Astrocyte (in vitro differentiated cells and primary cell): ENCODE measurements at places on chromosomes 11 and 22. TPM values are rescaled to one million over a fixed set of nuclear protein-coding genes. Genes with fewer than 3 reads are reported as not detected.

DNA sequence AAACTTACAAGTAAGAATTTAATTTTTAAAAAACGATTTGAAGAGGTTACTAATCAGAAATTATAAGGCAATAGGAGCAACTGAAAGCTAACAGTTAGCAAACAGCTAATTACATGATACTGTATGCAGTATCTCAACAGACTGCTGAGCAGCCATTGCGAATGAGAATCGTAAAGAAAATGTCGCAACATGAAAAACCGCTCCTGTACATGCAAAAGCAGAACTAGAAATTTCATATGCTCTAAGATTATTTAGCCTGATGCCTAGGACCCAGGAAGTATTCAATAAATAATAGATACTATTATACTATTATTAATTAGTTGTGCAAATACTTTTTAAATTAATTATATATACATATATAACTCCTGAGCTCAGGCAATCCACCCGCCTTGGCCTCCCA, 48.7 kb upstream of the EP300 start:
- DNase-seq, result no peak

DNA sequence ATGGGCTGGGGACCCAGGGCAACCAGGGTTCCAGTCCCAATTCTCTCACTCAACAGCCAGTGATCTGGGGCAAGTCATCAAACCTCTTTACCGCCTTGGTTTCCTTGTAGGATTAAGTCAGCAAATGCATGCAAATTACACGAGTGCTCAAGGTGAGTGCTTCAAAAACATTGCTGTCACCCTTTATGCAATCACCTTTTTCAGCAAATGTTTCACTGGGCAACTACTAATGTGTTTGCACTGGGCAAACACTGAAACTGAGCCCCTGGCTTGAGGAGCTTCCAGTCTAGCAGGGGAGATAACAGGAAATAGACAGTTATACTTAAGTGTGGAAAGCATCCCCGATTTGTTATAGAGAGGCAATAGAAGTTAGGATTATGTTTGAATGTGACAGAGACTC, 37.7 kb upstream of the DMC1 start:
- no peak for DNase-seq

DNA sequence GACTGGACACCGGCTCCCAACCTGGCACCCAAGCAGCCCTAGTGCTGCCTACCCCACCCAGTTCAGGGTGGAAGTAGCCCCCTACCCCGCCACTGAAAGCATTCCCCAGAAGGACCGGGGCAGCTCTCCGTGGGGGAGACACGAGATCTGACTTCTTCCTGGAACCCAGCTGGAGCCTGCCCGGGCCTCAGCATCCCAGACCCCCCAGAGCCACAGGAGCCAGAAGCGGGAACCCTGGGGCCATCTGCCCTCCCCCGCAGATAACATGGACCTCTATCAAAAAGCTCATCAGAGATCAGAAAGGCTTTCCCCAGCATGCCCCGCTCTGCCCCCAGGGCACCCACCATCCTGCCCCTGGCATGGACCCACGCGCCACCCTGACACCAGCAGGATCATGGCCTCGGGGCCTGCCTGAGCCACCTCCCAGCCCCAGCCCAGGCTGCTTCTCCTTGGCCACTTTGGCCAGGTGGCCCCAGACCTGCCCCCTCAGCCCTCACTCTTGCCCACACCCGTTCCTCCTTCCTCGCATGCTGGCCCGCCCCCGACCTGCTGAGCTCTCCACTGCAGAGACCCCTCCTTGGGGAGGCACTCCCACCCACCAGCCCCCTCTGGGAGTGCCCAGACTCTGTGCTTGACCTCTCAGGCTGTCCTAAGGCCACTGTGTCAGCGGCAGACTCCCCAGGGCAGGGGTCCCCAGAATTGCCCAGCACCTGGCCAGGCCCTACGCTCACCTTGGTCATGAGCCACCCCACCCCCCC, 17.1 kb downstream of the WNT7B start:
- DNase-seq, result no peak

DNA sequence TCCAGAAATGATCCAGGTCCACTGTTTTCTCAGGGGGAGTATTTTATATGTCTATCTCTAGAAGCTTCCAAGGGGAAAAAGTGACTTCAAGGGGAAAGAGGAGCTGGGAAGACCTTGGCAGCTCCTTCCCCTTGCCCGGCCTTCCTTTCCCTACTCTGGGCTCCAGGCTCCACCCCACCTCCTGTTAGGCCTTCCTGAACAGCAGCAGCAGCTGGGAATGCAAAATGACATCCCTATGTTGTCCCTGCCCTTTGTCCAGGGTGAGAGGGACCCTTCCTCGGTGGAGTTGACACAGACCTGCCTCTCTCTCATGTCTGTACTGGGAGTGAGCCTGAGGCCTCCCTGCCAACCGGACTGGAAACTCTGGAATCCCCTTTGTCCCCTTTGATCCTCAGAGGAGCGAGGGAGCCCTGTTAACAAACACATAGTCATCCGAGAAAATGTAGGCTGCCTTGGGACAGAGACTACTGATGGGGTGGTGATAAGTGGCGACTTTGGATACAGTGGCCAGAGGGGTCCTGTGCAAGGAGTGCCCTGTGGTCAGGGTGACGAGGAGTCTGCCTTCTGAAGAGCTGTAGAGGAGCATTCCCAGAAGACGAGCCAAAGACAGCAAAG, 9.0 kb upstream of the MALAT1 start:
- peak; percentile 57 for DNase-seq

DNA sequence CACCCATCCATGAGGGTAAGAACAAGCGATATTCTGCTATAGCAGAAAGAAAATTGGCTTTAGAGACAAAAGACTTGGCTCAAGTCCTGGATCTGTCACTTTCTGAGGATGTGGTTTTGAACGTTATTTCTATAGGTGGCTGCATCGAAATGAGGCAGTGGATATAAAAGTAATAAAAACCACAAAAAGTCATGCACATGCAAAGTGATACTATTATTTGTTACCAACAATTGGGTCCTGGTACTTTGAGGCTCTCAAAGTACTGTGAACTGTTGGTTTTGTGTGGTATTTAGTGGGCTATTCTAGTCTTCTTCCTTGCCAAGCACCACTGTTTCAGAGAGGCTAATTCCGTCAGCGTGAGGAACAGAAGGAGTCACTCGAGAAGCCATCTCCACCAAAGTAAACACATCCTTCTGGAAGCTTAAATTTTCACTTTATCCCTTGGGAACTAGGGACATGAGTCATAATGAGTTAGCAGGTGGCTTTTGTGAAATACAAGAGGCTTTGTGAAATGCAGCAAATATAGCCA, 13.1 kb downstream of the UBASH3B start:
- peak; percentile 90 for DNase-seq

- no peak for DNase-seq
Observed at GRCh38 chr11:70033711-70034070, 44.4 kb upstream of the ANO1 start.

DNA sequence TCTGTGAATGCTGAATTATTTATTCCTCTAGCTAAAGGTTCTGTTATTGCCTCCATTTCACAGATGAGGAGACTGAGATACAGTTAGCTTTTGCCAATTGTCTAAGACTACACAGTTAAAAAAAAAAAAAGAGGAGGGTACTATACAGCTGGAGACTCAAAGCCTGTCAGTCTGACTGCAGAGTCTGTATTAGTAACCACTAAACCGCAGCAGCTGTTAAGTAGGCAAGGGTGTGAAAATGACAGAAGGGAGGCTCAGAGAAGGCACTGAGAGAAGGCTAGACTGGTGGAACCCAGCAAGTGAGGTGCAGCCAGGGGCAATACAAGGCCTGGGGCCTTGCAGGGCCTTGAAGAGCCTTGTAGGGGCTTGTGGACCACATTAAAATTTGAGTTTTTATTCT, 181.2 kb downstream of the CSNK2A3 start:
- DNase-seq, result no peak

DNA sequence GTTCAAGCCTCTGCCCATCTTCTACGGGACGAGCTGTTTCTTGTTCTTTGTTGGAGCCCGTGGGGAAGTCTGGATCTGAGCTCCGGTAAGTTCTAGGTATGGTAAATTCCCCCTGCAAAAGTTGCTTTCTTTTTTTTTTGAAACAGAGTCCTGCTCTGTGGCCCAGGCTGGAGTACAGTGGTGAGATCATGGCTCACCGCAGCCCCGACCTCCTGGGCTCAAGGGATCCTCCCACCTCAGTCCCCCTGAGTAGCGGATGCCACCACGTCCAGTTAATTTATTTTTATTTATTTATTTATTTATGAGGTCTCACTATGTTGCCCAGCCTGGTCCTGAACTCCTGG, 35.5 kb upstream of the MOB2 start:
- no peak for DNase-seq

- DNase-seq, result peak; percentile 45
Observed at GRCh38 chr11:12390687-12391110, 13.3 kb downstream of the PARVA start.

DNA sequence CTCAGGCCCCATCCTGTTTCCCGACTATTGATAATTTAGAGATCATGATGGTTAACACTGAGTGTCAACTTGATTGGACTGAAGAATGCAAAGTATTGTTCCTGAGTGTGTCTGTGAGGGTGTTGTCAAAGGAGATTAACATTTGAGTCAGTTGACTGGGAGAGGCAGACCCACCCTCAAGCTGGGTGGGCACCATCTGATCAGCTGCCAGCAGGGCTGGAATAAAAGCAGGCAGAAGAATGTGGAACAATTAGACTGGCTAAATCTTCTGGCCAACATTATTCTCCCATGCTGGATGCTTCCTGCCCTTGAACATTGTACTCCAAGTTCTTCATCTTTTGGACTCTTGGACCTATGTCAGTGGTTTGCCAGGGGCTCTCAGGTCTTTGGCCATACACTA, 1170.0 kb upstream of the CNTN5 start:
- no peak for DNase-seq

DNA sequence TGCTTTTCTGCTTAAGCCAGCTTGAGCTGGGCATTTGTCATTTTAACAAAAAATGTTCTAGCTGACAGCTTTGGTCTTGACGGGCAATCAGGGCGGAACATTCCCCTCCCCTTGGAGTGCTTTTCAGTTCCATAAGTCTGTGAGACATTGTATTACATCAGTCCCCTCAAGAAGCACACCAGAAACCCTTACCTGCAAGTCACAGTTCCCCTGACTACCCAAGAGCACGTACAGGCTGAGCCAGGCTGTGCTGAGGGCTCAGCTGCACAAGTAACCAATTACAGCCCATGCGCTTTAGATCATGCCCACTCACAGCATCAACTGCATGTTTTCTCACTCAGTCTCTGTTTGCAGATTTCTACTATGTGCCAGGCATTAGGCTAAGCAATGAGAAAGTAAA, 19.1 kb downstream of the HIRA start:
- DNase-seq, result no peak

- peak; percentile 78 for DNase-seq
Observed at GRCh38 chr11:92380882-92381281, 156.3 kb downstream of the FAT3 start.

- DNase-seq, result no peak
Observed at GRCh38 chr11:112810951-112811350, 150.3 kb upstream of the NCAM1 start.

DNA sequence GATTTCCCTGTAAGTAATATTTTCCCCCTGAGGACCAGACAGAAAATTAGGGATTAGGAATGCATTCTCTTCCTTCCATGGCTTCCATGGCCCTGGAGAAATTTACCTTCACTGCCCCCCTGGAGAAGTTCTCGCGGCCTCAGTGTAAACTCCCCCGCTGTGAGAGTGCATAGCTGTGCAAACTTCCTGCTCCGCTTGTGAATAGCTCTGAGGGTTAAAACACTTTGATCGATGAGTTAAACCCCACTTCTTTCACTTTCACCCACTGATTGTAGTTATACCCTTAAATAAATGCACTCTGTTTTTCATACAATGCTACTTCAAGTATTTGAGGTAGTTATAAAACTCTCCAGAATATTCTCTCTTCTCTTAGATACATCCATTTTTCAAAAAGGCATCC, 190.8 kb downstream of the DSCAML1 start:
- no peak for DNase-seq

DNA sequence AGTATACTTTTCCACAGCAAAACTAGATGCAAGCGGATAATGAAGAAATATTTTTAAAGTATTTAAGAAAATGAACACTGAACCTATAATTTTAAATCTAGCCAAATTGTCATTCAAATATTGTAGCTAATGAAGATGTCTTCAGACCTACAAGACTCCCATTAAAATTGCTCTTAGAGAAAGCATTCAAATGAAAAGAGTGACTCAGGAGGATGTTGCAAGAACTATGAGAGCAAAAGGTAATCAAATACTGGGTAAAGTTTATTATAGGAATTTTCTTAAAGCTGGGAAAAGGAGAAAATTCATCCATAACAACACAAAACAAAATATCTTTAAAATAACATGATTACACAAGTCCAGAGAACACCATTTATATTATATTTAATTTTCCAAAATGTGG, 5.4 kb upstream of the POU2AF1 start:
- DNase-seq, result no peak

GRCh38 chr11:85167038-85167437, 460.1 kb downstream of the DLG2 start:
- peak; percentile 1 for DNase-seq

- no peak for DNase-seq
Observed at GRCh38 chr11:2893935-2894334, 8.4 kb upstream of the CDKN1C start.

- DNase-seq, result no peak
Observed at GRCh38 chr11:538431-539051, 1.2 kb downstream of the LRRC56 start.

GRCh38 chr11:57979532-57980079, 44.1 kb upstream of the OR9Q1 start:
- DNase-seq, result peak; percentile 11

GRCh38 chr22:39808081-39808480, 85.5 kb downstream of the ENTHD1 start:
- DNase-seq, result no peak

DNA sequence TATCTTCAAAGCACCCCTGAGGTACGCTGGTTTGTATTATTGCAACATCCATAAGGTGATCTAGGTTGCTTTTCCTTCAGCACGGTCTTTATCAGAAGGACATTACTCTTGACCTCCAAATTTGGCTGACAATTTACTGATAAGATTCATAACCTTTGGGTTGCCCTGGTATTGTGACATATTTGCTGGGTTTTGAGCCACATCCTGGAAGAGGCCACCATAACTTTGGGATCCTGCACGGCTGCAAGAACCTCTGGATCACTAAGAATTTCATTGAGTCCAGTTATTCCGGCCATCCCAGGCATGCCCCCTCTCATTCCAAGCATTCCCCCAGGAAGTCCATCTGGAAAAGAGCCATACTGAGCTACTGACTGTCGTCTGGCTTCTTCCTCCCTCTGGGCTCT, 6.5 kb upstream of the PLET1 start:
- peak; percentile 15 for DNase-seq

CDC42EP1 gene
- total RNA-seq, result 106 and 109 TPM in 2 replicates

SLC22A12 gene
- total RNA-seq, result not detected in 2 replicates

CHRNA10 gene
- 1.5 and 2.1 TPM in 2 replicates for total RNA-seq

SLC5A12 gene
- 0.14 TPM in 2 replicates for total RNA-seq

BIK gene
- 0.31 and 0.32 TPM in 2 replicates for total RNA-seq

TSPAN4 gene
- total RNA-seq, result 69.5 and 75.5 TPM in 2 replicates

RFPL2 gene
- total RNA-seq, result 0.25 TPM in 1 of 2 replicates, not detected in the other

NXPE4 gene
- not detected in 2 replicates for total RNA-seq

SLC25A18 gene
- 0.48 and 0.55 TPM in 2 replicates for total RNA-seq

ACRV1 gene
- not detected in 2 replicates for total RNA-seq

RAG2 gene
- total RNA-seq, result not detected in 2 replicates

DNAJB13 gene
- 1.2 and 1.3 TPM in 2 replicates for total RNA-seq

SPDYC gene
- total RNA-seq, result not detected in 2 replicates

KDELR3 gene
- 72.6 and 96.0 TPM in 2 replicates for total RNA-seq

ISX gene
- total RNA-seq, result not detected in 2 replicates
